Activated CD4-positive, alpha-beta T cell treated with anti-CD3 and anti-CD28 coated beads, Interleukin-2, amount 10 ng/mL, durations not matched to agents 7 days and 5 days (primary cell): ENCODE measurements at places on chromosomes 1 and 21. TPM values are rescaled to one million over a fixed set of nuclear protein-coding genes. Genes with fewer than 3 reads are reported as not detected.
A peak's percentile ranks its signal among the peaks of the same experiment; 100 is the strongest.

Gene RBM8A
- total RNA-seq, result 188 TPM

Gene OR2L5
- not detected for total RNA-seq

Gene C1orf87
- total RNA-seq, result not detected

Gene GBP7
- total RNA-seq, result not detected

DNA sequence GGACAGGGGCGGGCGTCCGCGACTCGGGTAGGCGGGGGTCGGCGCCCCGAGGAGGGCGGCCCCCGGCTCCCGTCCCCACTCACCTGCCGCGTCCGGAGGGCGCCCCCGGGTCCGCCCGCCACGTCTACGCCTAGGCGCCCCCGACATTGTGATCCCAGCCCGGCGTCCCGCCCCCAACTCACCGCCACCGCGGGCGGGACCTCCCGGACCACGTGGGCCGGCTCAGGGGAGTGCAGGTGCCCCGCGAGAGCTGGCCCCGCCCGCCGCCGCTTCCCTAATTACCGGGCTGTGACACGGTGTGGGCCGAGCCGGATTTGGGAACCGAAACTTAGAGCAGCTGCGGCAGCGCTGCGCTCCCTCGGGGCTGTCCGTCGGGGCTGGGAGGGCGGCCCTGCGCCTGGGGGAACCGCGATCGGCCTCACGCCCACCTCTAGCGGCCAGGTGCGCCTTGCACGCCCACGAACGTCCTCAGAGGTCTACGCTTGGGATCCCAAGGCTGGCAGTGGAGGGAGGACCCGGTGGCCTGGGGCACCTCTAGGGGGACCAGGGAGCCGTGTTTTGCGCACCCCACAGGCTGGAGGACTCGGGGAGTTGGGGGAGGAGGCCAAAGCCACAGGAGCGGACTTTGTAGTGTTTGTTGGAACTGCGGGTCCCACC is 521 bp upstream of the NADK start:
- peak overlapping the region; percentile 72 for H3K4me3 ChIP-seq
- peak; percentile 87 for DNase-seq
- no peaks in the 10 kb centered on the region for H3K27me3 ChIP-seq
- H3K4me1 ChIP-seq, result peaks cover 68% of the 10 kb centered on the region
- peaks cover 9% of the 10 kb centered on the region for H3K36me3 ChIP-seq
- H3K27ac ChIP-seq, result peak overlapping the region; percentile 95

GRCh38 chr1:14549897-14550620 is 48.4 kb upstream of the KAZN start:
- H3K4me1 ChIP-seq, result no peaks in the 10 kb centered on the region
- H3K36me3 ChIP-seq, result no peaks in the 10 kb centered on the region
- no peak overlapping the region for H3K27ac ChIP-seq
- no peaks in the 10 kb centered on the region for H3K27me3 ChIP-seq

GRCh38 chr1:66438501-66438900 is 95.5 kb upstream of the SGIP1 start:
- H3K27ac ChIP-seq, result no peak overlapping the region
- no peak overlapping the region for H3K4me3 ChIP-seq
- H3K36me3 ChIP-seq, result peaks cover 2% of the 10 kb centered on the region

- H3K27ac ChIP-seq, result no peak overlapping the region
- peaks cover 2% of the 10 kb centered on the region for H3K4me1 ChIP-seq
- no peaks in the 10 kb centered on the region for H3K36me3 ChIP-seq
- no peak for DNase-seq
- no peaks in the 10 kb centered on the region for H3K27me3 ChIP-seq
- no peak overlapping the region for H3K4me3 ChIP-seq
Measured at GRCh38 chr1:107871259-107871658, 93.7 kb downstream of the VAV3 start.

GRCh38 chr1:185396126-185396525 is 79.1 kb upstream of the IVNS1ABP start:
- no peaks in the 10 kb centered on the region for H3K27me3 ChIP-seq
- H3K4me3 ChIP-seq, result no peak overlapping the region
- no peaks in the 10 kb centered on the region for H3K36me3 ChIP-seq
- peaks cover 5% of the 10 kb centered on the region for H3K4me1 ChIP-seq
- H3K27ac ChIP-seq, result no peak overlapping the region

DNA sequence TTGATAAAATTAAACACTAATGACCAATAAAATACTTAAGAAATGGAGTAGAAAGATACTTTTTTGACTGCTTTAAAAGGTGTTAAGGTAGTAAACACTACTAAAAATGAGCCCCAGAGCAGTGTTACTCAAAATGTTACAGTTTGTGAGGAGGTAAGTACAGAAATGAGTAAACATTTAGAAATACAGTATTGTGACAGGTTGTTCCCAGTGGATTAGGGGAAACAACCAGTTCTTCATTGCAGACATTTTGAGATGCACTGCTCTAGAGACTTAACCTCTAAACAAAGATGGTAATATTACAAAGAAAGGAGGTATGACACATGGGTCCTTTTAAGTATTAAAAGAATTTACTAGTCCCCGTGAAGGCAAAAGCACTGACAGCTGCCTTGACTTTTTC is 12.7 kb downstream of the DHX9 start:
- no peaks in the 10 kb centered on the region for H3K27me3 ChIP-seq
- H3K4me1 ChIP-seq, result peaks cover 32% of the 10 kb centered on the region
- H3K36me3 ChIP-seq, result peaks cover 77% of the 10 kb centered on the region
- no peak overlapping the region for H3K27ac ChIP-seq

DNA sequence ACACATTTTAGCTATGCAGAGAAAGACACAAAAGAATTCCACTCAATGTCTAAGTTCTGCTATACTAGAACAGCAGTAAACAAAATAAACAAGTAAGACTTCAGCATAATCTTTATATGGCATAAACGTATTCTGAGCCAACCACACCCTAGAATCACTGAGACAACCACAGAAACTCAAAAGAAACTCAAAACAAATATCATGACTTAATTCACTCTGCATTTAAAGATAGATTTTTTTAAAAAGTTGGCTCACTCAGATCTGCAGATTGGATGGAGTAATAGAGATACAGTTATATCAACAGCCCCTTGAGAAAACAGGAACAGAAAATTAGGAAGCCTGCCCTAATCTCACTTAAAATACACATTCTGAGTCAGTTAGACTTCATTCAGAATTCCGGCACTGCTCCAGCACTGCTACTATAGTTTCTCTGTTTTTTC is 95.0 kb downstream of the COL24A1 start:
- no peak for DNase-seq
- H3K4me1 ChIP-seq, result no peaks in the 10 kb centered on the region
- H3K27ac ChIP-seq, result no peak overlapping the region
- no peaks in the 10 kb centered on the region for H3K36me3 ChIP-seq
- H3K4me3 ChIP-seq, result no peak overlapping the region

- H3K27me3 ChIP-seq, result no peaks in the 10 kb centered on the region
- no peak overlapping the region for H3K27ac ChIP-seq
- H3K4me3 ChIP-seq, result no peak overlapping the region
- peaks cover 31% of the 10 kb centered on the region for H3K4me1 ChIP-seq
- peaks cover 12% of the 10 kb centered on the region for H3K36me3 ChIP-seq
Measured at GRCh38 chr1:52552236-52552504, 722 bp downstream of the TUT4 start.

- no peak overlapping the region for H3K27ac ChIP-seq
- no peak for DNase-seq
- no peaks in the 10 kb centered on the region for H3K36me3 ChIP-seq
- H3K4me1 ChIP-seq, result no peaks in the 10 kb centered on the region
Measured at GRCh38 chr1:79845936-79846335, 839.4 kb upstream of the ADGRL4 start.

DNA sequence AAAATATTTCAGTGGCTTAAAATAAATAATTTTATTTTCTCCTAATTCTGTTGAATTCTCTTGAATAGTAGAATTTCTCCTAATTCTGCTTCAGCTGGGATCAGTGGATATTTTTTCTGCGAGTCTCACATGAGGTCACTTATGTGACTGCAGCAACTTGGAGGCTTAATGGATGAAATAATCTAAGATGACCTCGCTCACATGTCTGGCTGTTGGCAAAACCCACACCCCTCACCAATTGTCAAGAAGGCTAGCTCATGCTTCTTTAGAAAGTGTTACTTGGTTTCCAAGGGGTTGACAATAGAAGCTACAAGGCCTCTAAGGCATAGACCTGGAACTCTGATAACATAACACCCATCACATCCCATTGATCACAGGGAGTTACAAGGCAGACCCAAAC is 156.9 kb upstream of the DPYD start:
- no peaks in the 10 kb centered on the region for H3K36me3 ChIP-seq
- DNase-seq, result no peak
- H3K27ac ChIP-seq, result no peak overlapping the region
- H3K27me3 ChIP-seq, result peaks cover 3% of the 10 kb centered on the region
- H3K4me3 ChIP-seq, result no peak overlapping the region
